ENCODE measurements at places on chromosomes 16 and 17. TPM values are rescaled to one million over a fixed set of nuclear protein-coding genes. Genes with fewer than 3 reads are reported as not detected.

GRCh38 chr16:89723279-89724250 lies 2.2 kb downstream of the ZNF276 start:
- peaks cover 45% of the 10 kb centered on the region for H3K4me1 ChIP-seq
- peak; percentile 96 for DNase-seq
- peak overlapping the region; percentile 98 for H3K27ac ChIP-seq
- no peaks in the 10 kb centered on the region for H3K27me3 ChIP-seq

GRCh38 chr17:75664099-75664549 lies 2.8 kb downstream of the RECQL5 start:
- no peak for DNase-seq
- H3K27me3 ChIP-seq = no peaks in the 10 kb centered on the region
- peaks cover 22% of the 10 kb centered on the region for H3K4me1 ChIP-seq

The KCNH6 gene
- not detected for total RNA-seq

The CCL17 gene
- not detected for total RNA-seq

DNA sequence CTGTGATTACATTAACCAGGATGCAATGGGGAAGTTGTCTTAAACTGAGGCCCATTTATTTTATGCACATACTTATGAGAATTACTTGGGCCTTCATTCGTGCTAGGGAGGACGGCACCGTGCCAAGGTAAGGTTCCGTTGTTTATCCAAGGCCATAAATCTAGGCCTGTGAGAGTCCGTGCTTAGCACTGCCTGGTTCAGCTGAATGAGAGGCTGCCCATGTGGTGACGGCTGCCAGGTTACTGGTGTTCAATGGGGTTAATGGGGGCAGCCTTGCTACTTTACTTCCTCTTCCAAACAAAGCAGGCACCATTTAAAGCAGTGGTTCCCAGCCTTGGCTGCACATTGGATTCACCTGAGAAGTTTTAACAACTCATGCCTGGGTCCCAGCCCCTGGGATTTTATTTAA lies 135.1 kb upstream of the NOL11 start:
- no peaks in the 10 kb centered on the region for H3K27me3 ChIP-seq
- H3K27ac ChIP-seq = no peak overlapping the region
- no peak for DNase-seq
- peaks cover 31% of the 10 kb centered on the region for H3K36me3 ChIP-seq

- peaks cover 11% of the 10 kb centered on the region for H3K36me3 ChIP-seq
- H3K27ac ChIP-seq = peak overlapping the region; percentile 68
- peaks cover 47% of the 10 kb centered on the region for H3K4me1 ChIP-seq
Measured at GRCh38 chr17:3740611-3741073, 16.9 kb downstream of the HASPIN start.

DNA sequence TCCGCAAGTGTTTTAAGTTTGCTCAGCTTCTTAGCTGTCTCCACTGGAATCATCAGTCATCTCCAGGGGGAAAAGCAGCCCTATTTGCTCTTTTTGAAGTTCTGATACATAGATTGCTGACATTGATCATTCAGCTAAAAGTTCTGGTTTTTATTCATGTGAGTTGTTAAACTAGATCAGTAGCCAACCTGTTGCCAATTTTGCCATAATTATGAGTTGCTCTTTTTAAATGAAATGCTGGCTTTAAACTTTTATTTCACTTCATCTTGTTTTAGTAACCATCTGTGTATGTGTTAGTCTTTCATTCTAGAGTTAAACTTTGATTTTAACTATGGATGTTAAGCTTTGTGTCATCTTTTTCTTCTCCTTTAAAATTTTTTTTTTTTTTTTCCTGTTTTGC lies 12.5 kb downstream of the UTP18 start:
- no peaks in the 10 kb centered on the region for H3K27me3 ChIP-seq
- DNase-seq = no peak
- peaks cover 55% of the 10 kb centered on the region for H3K36me3 ChIP-seq
- H3K27ac ChIP-seq = no peak overlapping the region
- no peak overlapping the region for H3K4me3 ChIP-seq

- no peak overlapping the region for H3K27ac ChIP-seq
- no peaks in the 10 kb centered on the region for H3K27me3 ChIP-seq
- H3K4me1 ChIP-seq = peaks cover 35% of the 10 kb centered on the region
- H3K36me3 ChIP-seq = peaks cover 29% of the 10 kb centered on the region
- no peak overlapping the region for H3K4me3 ChIP-seq
Measured at GRCh38 chr17:66551839-66552238, 249.4 kb downstream of the PRKCA start.

DNA sequence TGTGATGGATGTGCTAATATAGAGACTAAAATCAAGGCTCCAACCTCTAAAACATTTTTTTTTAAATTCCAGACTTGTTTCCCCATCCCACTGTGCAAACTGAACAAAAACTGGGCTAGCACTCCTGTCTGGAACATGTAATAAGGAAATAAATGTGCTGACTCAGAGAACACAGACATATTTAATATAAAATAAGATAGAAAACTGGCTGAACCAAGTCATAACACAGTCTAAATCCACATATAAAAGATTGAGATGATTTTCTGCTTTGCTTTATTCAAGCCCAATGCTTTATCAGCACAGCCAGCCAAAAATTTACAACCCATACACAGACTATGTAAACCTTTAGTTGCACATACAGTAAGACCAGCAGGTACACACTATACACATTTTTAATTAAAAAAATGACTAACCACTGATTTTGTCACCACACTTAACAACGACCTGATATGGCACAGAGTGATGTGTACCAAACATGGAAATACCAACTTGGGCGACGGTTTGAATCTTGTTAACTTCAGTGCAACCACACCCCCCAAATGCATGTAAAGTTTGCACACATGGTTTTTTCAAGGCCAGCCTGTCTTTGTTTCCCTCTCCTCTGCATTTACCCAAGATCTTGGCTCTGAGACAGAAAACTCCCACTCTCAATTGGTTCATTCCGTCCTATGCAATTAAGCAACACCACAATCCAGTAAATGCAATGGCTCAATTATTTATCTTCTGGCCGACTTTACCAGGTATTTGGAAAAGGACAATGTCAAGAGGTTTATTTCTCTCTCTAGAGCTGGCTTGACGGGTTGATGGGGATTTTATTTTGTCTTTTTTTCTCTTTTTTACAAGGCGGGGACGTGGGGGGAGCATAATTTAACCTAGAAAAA lies 1.2 kb downstream of the STAT3 start:
- peaks cover 49% of the 10 kb centered on the region for H3K4me1 ChIP-seq
- DNase-seq = peak; percentile 37
- peak overlapping the region; percentile 99 for H3K27ac ChIP-seq
- no peaks in the 10 kb centered on the region for H3K27me3 ChIP-seq
- H3K36me3 ChIP-seq = peaks cover 17% of the 10 kb centered on the region

DNA sequence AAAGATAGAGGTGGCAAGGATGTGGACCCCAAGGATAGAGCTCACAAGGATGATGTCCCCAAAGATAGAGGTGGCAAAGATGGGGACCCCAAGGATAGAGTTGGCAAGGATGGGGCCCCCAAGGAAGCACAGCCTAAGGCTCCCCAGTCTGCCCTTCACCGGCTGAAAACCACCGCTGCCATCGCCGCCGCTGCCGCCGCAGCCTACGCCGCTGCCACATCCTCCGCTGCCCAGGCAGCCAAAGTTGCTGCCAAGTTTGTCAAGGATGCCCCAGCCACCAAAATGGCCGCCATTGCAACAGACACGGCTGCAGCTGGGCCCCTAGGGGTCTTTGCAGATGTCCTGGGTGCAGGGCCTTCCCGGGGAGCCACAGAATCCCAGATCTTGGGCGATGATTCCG lies 19.9 kb downstream of the C16orf96 start:
- no peak overlapping the region for H3K4me3 ChIP-seq
- DNase-seq = no peak
- H3K4me1 ChIP-seq = peaks cover 11% of the 10 kb centered on the region
- H3K27me3 ChIP-seq = no peaks in the 10 kb centered on the region
- H3K36me3 ChIP-seq = no peaks in the 10 kb centered on the region
- H3K27ac ChIP-seq = no peak overlapping the region

DNA sequence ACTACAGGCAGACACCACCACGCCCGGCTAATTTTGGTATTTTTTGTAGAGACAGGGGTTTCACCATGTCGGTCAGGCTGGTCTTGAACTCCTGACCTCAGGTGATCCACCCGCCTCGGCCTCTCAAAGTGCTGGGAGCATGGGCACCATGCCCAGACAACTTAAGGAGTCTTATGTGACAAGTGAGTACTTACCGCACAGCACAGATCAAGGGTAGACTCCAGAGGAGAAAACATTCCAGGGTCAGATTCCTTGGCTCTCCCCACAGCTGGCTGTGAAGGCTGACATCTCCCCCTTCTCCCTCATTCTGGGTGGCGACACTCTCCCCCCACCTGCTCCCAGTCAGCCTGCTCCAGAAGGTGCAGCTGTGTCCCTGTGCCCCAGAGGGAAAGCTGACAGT lies 10.6 kb downstream of the ZSCAN10 start:
- H3K4me1 ChIP-seq = peaks cover 62% of the 10 kb centered on the region
- H3K27ac ChIP-seq = no peak overlapping the region
- H3K36me3 ChIP-seq = no peaks in the 10 kb centered on the region
- no peaks in the 10 kb centered on the region for H3K27me3 ChIP-seq

The KPNB1 gene
- total RNA-seq = 413 TPM

DNA sequence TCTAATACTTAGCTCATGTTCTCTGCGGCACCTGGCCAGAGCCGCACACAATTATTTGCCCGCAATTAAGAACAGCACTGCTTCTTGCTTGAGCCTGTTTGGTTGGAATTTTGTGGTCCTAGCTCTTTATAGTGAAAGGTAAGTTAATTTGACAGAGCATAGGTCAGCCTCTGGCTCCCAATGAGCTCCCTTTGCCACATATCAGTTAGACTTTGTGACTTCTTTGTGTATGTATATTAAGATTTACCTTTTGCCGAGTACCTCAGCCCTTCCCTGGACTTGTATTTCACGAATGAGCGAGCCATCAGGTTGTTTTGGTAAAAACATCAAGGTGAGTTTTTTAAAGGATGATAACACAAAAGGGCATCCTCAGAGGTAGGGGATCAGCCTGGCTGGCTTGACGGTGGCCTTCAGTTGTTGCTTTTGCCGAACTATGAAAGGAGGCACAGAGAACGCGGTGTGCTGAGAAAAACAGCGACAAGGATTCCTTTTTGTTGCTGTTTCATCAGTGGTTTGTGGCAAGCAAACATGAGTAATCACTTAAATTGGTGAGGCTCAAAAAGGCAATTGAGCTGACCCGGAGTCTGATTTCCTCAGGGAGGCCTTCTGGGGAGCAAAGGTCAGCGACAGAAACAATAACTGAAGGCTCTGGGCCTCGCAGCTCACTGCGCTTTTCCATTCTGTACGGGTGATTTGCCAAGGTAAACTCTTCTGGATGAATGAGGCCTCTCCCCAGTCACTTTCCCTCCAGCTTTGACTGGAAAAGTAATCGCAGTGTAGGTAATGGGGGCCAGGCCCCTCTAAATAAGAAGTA lies 163.6 kb downstream of the HS3ST3A1 start:
- no peak for DNase-seq
- H3K36me3 ChIP-seq = no peaks in the 10 kb centered on the region
- no peak overlapping the region for H3K27ac ChIP-seq
- H3K4me3 ChIP-seq = no peak overlapping the region

The TNFRSF17 gene
- not detected for total RNA-seq

The SARM1 gene
- total RNA-seq = 20.0 TPM

DNA sequence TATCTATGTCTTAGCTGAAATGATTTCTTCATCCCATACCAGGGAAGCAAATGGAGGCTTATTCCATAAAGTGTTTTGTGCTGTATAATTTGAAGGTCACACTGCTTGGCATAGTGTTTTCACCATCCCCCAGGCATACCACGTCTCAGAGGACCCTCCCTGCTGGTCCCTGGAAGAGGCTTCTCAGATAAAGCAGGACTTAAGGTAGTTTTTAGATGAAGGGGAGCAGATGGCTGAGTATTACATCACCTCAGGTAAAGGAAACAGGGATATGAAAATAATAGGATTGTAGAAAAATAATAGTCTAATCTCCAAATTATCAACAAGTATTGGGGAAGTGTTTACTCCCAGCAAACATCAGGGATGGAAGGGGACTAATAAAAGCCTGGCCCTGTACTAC lies 7.3 kb upstream of the SMG1 start:
- peaks cover 12% of the 10 kb centered on the region for H3K4me1 ChIP-seq
- no peak overlapping the region for H3K27ac ChIP-seq
- no peaks in the 10 kb centered on the region for H3K36me3 ChIP-seq
- DNase-seq = no peak
- H3K4me3 ChIP-seq = no peak overlapping the region

The WNT9B gene
- total RNA-seq = not detected

The FBXO47 gene
- not detected for total RNA-seq

The CACNG3 gene
- not detected for total RNA-seq

- DNase-seq = no peak
- no peaks in the 10 kb centered on the region for H3K36me3 ChIP-seq
- H3K4me1 ChIP-seq = no peaks in the 10 kb centered on the region
- no peak overlapping the region for H3K27ac ChIP-seq
- H3K27me3 ChIP-seq = peaks cover 3% of the 10 kb centered on the region
Measured at GRCh38 chr17:6046931-6047330, 23.2 kb upstream of the WSCD1 start.

GRCh38 chr17:46972346-46972745 lies 6.7 kb downstream of the RPRML start:
- H3K36me3 ChIP-seq = no peaks in the 10 kb centered on the region
- peaks cover 9% of the 10 kb centered on the region for H3K27me3 ChIP-seq
- no peaks in the 10 kb centered on the region for H3K4me1 ChIP-seq

DNA sequence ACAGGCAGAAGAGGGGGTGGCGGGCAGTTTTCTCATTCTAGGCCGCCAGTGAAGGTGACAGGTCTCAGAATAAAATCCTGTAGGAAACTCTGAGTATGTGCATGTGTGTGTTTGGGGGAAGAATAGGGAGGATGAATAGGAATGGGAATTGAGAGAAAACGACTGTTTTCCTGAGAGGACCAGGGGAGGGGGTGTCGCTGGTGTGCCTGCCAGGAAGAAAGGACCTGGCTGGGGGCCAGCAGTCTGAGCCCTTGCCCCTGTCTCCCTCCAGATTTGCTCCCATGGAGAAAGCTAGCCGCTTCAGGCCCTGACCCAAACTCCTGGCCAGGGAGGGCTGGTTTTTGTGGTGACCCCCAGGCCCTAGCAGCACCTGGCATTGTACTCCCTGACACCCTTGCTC lies 14.4 kb downstream of the C17orf50 start:
- H3K36me3 ChIP-seq = no peaks in the 10 kb centered on the region
- H3K27me3 ChIP-seq = peaks cover 21% of the 10 kb centered on the region
- H3K4me1 ChIP-seq = no peaks in the 10 kb centered on the region
- no peak for DNase-seq

DNA sequence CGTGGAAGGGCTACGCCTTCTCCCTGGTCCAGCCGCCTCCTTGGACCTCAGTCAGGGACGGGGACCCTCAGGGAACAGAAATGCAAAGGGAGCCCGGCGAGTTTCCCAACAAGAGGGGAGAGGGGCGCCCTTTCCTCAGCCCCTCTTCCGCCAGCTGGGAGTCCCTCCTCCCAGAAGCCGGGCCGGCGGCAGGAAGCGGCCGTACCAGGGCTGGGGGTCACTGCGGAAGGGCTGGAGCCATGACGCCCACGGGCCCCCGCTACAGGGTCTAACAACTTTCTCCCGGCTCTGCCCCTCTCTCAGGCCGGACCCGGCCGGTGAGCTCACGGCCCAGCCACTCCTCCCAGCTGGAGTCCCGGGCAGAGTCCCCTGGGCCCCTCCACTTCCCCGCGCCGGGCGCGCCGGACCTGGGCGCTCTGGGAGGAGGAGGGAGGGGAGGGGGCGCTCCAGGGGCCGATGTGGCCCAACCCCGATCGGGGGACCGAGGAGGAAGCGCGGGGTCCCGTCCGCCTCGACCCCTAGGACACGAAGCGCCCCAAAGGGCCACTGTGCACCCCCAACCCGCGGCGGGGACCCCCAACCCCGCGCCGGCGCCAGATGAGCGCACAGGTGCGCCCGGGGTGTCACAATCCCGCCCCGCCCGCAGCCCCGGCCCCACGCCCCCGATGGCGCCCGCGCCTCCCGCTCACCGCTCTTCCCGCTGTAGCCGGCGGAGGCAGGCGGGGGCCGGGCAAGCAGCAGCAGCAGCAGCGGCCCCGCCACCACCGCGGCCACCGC lies 578 bp downstream of the PGAP6 start:
- H3K4me1 ChIP-seq = peaks cover 34% of the 10 kb centered on the region
- peaks cover 4% of the 10 kb centered on the region for H3K36me3 ChIP-seq

Data from activated CD8-positive, alpha-beta T cell treated with anti-CD3 and anti-CD28 coated beads, Interleukin-2, amount 10 ng/mL, durations not matched to agents 7 days and 5 days (primary cell).